ENCODE measurements at places on chromosomes 2 and 18. TPM values are rescaled to one million over a fixed set of nuclear protein-coding genes. Genes with fewer than 3 reads are reported as not detected.

DNA sequence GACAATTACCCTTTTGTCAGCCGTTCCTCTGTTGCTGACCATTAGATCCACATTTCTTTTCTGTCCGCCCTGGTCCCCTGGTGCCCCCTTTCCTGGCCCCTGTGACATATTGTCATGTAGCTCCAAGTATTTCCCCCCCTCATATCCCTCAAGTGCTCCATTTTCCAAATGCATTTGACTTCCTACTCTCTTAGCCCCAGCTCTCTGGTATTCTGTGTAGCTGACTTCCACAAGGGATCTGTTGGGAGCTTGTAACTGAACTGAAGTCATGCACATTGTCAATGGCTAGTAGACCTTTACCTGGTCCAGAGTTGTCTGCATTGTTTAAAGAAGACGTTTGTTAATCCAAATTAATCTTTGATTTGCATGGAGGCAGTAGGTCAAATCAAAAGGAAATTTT lies 34.8 kb downstream of the LIPG start:
- DNase-seq, result no peak

DNA sequence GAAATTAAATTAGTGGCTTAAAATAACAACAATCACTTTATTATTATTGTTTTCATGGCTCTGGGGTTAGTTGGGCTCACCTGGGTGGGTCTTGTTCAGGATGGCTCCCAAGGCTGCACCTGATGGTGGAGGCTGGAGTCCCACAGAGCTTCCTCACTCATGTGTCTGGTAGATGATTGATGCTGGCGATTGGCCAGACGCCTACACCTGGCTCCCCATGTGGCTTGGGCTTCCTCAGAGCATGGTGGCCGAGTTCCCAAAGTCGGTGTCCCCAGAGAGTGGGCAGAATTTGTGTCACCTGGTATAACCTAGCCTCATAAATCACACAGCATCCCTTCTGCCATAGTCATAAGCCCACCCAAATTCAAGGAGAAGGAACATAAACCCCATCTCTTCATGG lies 18.2 kb downstream of the DBI start:
- DNase-seq, result no peak

DNA sequence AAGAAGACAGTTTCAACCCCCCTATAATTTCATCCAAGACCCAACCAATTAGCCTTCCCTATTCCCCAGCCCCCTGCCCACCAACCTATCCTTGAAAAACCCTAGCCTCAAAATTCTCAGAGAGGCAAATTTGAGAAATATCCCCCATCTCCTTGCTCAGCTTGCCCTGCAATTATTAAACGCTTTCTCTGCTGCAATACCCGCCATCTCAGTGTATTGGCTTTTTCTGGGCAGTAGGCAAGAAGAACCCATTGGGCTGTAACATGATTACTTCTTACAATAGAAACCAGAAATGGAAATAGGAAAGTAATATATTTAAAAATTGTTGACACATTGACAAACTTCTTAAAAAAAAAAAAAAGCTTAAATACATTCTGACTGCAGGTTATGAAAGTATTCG lies 140.6 kb upstream of the CCDC150 start:
- no peak for DNase-seq

Gene GPN1
- 32.6 TPM for polyA plus RNA-seq

Gene DTNB
- 60.5 TPM for polyA plus RNA-seq

- no peak for DNase-seq
These were observed 11.7 kb downstream of the SLC4A3 start for GRCh38 chr2:219638948-219639755.

DNA sequence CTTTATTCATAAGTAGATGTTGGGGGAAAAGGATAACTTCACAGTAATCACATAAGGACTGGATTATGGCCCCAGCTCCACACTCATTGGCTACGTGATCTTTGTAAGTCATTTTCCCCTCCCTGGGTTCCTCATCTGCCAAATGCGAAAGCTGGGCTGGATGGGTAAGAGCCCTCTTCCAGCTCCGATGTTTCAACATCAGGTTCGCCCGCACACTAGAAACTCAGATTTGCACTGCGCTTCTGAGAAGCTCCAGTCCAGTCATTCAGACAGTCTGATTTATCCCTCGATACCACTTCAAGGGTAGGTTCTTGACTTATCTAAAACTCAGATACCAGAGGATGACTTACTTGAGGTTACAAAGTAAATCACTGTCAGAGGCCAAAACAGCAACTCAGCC lies 31.0 kb upstream of the RMDN2 start:
- no peak for DNase-seq

Measured in brain (organoid and tissue), 16 donors.